ENCODE measurements at places on chromosomes 6 and 20. TPM values are rescaled to one million over a fixed set of nuclear protein-coding genes. Genes with fewer than 3 reads are reported as not detected.

ZNF831 gene
- total RNA-seq = not detected

DNA sequence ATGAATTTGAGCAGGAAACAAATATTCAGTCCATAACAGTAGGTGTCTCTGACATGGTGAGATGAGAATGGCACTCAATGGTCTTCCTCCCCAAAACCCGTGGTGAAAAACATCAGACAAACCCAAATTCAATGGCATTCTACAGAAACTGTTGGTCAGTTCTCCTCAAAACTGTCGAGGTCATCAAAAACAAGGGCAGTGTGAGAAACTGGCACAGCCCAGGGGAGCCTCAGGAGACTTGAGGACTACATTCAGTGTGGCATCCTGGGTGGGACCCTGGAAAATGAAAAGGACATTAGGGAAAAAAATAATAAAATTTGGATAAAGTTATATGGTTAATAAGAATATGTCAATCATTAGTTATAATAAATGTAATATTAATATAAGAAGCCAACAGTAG lies 40.6 kb downstream of the LBP start:
- H3K27ac ChIP-seq = no peak overlapping the region
- DNase-seq = no peak
- peaks cover 13% of the 10 kb centered on the region for H3K27me3 ChIP-seq
- H3K4me1 ChIP-seq = no peaks in the 10 kb centered on the region
- H3K4me3 ChIP-seq = no peak overlapping the region

DNA sequence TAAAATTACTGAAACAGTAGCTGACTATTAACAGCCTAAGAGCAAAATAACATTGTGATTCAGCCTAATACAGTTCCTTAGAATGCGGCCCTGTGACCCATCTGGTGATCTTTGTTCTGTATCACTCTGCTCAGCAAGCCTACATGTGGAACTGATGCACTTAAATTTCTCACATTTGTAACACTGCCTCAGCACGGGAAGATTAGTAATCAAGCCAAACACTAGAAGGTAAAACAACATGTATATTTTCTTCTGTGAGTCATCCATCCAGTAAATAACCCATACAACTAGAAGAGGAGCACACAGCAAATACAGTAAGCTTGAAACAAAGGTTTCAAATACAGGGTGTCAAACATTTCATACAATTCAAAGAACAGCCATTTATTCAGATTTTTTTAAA lies 189.7 kb upstream of the NOX3 start:
- H3K27me3 ChIP-seq = peaks cover 20% of the 10 kb centered on the region
- peak; percentile 31 for DNase-seq
- no peaks in the 10 kb centered on the region for H3K36me3 ChIP-seq
- H3K4me3 ChIP-seq = no peak overlapping the region

DNA sequence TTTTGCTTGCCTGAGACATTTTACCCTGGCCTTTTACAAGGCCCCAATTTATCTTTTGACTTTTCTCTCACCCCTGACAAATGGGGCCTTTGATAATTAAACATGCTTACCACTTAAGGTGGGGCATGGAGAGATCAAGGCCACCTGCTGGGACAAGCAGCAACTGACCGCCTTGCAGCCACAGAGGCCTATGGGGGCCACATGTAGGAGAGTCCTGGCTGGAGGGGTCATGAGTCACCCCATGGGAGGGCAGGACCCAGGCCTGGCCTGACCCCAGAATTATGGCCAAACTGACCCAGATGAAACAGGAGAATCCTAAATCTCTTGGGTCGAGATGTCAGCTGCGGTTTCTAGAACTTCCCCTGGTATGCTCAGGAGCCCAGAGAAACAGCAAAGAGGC lies 8.5 kb upstream of the OCSTAMP start:
- peaks cover 18% of the 10 kb centered on the region for H3K4me1 ChIP-seq
- DNase-seq = no peak
- no peak overlapping the region for H3K4me3 ChIP-seq
- no peaks in the 10 kb centered on the region for H3K27me3 ChIP-seq

DNA sequence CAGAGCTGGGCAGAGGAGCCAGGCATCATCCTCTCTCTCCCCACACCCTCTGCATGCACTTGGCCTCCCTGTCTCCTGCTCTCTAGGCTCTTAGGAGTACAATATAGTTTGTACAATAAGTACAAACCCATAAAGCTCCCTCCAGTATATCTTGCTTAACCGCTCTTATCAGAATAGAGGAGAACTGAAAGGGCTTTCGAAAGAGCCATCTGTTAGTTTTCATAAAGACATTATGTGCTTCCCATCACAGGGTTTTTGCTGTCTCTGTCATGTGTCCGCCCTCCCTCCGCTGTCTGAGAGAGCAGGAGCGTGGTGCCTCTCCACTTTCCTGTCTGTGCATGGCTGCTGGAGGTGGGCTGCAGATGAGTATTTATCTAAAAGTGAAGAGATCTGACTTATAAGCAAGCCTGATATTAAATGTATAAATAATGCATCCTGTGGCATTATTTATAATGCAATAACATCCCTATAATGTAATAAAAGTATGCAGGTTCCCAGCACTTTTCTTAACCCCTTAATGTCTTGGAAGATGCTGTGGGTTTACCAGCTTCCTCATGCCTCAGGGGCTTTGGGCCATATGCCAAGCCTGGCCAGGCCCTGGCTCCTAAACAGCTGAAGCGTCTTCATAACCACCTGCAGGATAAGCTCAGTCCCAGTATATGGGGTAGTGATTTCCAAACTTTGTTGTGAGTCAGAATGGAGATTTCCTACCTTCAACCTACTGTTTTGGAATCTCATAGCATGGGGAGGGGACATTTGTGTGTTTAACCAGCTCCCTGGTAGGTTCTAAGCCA lies 297.1 kb downstream of the DHX35 start:
- DNase-seq = no peak
- no peaks in the 10 kb centered on the region for H3K27me3 ChIP-seq
- peaks cover 14% of the 10 kb centered on the region for H3K4me1 ChIP-seq
- peaks cover 4% of the 10 kb centered on the region for H3K36me3 ChIP-seq
- no peak overlapping the region for H3K27ac ChIP-seq

GRCh38 chr20:12177657-12178293 lies 260.1 kb downstream of the BTBD3 start:
- no peaks in the 10 kb centered on the region for H3K4me1 ChIP-seq
- no peaks in the 10 kb centered on the region for H3K36me3 ChIP-seq
- H3K27ac ChIP-seq = no peak overlapping the region
- no peaks in the 10 kb centered on the region for H3K27me3 ChIP-seq

ECT2L gene
- total RNA-seq = not detected

GRCh38 chr20:38197619-38198018 lies 32.5 kb upstream of the TGM2 start:
- no peaks in the 10 kb centered on the region for H3K27me3 ChIP-seq
- no peaks in the 10 kb centered on the region for H3K36me3 ChIP-seq
- H3K4me1 ChIP-seq = peaks cover 40% of the 10 kb centered on the region
- H3K27ac ChIP-seq = peak overlapping the region; percentile 3
- H3K4me3 ChIP-seq = peak overlapping the region; percentile 4

STX11 gene
- total RNA-seq = 1.1 TPM

DNA sequence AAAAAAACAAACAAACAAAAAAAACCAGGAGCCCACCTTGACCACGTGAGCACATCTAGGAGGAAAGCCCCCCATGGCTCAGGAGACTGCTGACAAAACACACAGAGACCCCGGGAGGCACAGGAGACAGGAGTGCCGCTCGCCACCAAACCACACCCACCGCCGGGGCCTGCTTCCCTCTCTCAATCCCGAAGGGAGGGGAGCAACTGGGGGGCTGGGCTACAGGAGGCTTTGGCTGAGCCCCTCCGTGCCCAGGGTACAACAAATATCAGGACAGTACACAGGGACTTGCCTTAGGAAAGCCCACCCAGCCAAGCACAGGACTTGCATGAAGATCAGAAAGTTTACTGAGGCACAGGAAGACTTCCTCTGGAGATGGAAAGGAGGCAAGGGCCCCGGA lies 102.5 kb downstream of the TAF4 start:
- H3K4me3 ChIP-seq = no peak overlapping the region
- H3K27ac ChIP-seq = no peak overlapping the region
- no peaks in the 10 kb centered on the region for H3K4me1 ChIP-seq
- DNase-seq = no peak
- H3K36me3 ChIP-seq = no peaks in the 10 kb centered on the region

DNA sequence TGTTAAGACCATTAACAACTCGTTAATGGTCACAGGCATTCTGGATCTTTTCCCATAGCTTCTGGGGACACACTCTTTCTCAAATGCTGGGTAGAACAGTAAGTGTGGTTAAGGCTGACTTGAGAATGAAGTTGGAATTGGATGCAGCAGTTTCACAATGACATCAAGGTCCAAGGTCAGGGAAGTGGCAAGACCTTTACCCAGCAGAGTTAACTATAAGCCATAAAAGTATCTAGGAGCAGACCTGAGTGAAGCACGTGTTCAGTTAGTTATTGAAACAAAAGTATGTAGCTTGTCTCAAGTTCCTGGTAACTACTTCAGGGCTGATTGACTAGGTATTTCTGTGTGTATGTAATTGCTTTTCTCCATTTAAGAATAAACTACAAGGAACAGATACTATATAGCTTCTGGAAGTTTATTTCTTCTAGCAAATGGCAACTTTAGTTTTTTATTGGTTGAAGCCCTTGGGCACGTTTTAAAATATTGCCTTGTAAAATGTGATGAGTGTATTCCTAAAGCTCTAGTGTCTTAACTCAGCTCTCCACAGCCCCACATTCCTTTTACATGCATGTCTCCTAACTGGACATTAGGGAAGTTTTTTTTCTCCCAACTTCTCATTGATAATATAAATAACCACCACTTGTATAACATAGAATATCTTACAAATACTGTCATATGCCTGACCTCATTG lies 479.0 kb upstream of the CITED2 start:
- no peak for DNase-seq
- no peaks in the 10 kb centered on the region for H3K36me3 ChIP-seq
- H3K4me3 ChIP-seq = no peak overlapping the region
- H3K4me1 ChIP-seq = peaks cover 4% of the 10 kb centered on the region

TNFRSF21 gene
- total RNA-seq = 19.3 TPM

DNA sequence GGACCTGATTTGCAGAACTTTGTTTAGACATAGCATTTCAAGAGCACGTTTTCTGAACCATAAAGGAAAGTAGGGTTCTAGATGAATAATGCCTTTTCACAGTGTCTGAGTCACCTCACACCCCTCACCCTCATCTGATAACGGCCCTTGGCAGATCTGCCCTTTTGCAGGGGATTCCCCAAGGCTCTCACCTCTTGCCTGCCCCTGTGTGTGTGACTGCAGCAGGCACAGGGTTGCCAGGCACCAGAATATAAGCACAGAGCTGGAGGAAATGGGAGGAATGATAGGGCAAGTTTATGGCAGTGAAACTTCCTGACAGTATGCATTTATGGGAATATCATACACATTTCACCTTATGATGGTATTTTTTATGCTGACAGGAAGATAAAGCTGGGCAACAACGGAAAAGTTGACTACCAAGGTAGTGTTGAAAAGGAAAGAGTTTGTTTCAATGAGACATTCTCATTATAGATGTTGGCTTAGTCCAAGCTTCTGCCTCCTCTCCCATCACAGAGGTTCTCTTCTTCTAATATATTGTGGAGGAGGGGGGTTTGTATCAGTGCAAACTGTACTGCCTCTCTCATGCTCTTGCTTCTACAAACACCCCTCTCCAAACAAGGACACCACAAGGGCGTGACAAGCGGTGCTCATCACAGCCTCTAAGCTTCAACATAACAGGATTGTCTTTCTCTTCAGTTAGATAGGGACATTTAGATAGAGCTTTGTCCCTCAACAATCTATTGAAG lies 101.5 kb upstream of the BACH2 start:
- no peak overlapping the region for H3K4me3 ChIP-seq
- H3K27me3 ChIP-seq = no peaks in the 10 kb centered on the region
- H3K36me3 ChIP-seq = no peaks in the 10 kb centered on the region
- DNase-seq = no peak
- H3K4me1 ChIP-seq = peaks cover 12% of the 10 kb centered on the region

DNA sequence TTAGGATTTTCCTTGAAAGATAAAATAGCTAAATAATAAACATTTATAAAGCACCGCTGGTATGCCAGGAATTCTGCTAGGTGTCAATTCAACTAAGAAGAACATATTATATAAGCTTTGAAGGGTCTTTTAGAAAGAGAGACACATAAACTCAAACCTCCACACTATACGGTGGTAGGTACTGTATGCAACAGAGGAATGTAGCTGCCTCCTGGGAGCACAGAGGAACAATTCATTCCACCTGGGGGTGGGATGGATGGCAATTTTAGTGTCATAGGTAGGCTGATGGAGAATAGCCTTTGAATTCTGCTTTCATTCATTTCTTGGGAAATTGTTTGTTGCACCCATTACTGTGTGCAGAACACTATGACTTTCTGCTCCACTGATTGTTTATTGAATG lies 447.1 kb upstream of the MAP3K7 start:
- no peak overlapping the region for H3K4me3 ChIP-seq
- H3K4me1 ChIP-seq = no peaks in the 10 kb centered on the region
- H3K36me3 ChIP-seq = no peaks in the 10 kb centered on the region
- H3K27me3 ChIP-seq = peaks cover 57% of the 10 kb centered on the region
- H3K27ac ChIP-seq = no peak overlapping the region
- DNase-seq = no peak

CGA gene
- total RNA-seq = not detected

- H3K4me1 ChIP-seq = peaks cover 7% of the 10 kb centered on the region
- peaks cover 85% of the 10 kb centered on the region for H3K36me3 ChIP-seq
- DNase-seq = no peak
- H3K27me3 ChIP-seq = no peaks in the 10 kb centered on the region
- no peak overlapping the region for H3K27ac ChIP-seq
- H3K4me3 ChIP-seq = no peak overlapping the region
Observed at GRCh38 chr20:32829311-32830005, 9.7 kb downstream of the MAPRE1 start.

GRCh38 chr6:159871906-159872305 lies 18.9 kb upstream of the MAS1 start:
- H3K4me1 ChIP-seq = no peaks in the 10 kb centered on the region
- no peaks in the 10 kb centered on the region for H3K27me3 ChIP-seq
- DNase-seq = no peak
- H3K36me3 ChIP-seq = no peaks in the 10 kb centered on the region

OXT gene
- not detected for total RNA-seq

GRCh38 chr6:109503327-109504224 lies 20.6 kb upstream of the ZBTB24 start:
- H3K36me3 ChIP-seq = no peaks in the 10 kb centered on the region
- no peaks in the 10 kb centered on the region for H3K27me3 ChIP-seq
- no peak for DNase-seq
- H3K4me1 ChIP-seq = no peaks in the 10 kb centered on the region
- no peak overlapping the region for H3K4me3 ChIP-seq

GRCh38 chr20:40945754-40946450 lies 82.7 kb upstream of the TOP1 start:
- H3K27me3 ChIP-seq = no peaks in the 10 kb centered on the region
- peak; percentile 52 for DNase-seq
- H3K4me3 ChIP-seq = no peak overlapping the region
